ENCODE measurements at places on chromosomes 2 and 18.

- DNase-seq, result no peak
These were observed 41.9 kb downstream of the KCMF1 start for GRCh38 chr2:85012855-85013254.

GRCh38 chr2:53660886-53661285 lies 106.7 kb upstream of the CHAC2 start:
- no peak for DNase-seq

DNA sequence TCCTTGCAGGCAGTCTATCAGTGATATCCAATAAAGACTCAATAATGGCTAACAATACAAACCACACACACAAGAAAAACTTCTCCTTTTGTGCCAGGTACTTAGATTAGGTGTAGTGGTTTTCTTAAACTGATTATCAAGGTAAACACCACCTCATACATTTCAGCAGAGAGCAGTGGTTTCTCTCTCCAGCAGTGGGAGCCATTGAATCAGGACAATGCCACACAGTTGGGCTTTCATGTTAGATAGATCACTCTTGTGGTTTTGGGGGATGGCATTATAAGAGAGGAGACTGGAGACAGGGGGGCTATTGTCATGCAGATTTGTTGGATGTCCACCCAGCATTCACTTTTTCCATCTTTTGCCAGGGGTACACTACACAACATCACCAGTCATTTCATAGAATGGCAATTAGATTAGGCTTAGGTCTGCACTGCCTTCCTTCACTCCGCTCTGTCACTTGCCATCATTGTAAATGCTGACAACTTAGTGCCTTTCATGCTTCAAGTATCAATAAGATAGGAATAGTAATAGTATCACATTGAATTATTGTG lies 13.6 kb upstream of the IRS1 start:
- DNase-seq, result no peak

DNA sequence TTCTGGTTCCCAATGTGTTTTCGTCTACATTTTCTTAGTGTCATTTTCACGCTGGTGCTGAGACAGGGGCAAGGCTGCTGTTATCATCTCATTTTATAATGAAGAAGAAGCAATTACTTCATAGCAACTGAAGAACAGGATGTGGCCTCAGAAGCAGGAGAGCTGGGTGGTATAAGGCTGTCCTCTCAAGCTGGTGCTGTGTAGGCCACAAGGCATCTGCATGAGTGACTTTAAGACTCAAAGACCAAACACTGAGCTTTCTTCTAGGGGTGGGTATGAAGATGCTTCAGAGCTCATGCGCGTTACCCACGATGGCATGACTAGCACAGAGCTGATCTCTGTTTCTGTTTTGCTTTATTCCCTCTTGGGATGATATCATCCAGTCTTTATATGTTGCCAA lies 7.3 kb downstream of the IL36G start:
- no peak for DNase-seq

DNA sequence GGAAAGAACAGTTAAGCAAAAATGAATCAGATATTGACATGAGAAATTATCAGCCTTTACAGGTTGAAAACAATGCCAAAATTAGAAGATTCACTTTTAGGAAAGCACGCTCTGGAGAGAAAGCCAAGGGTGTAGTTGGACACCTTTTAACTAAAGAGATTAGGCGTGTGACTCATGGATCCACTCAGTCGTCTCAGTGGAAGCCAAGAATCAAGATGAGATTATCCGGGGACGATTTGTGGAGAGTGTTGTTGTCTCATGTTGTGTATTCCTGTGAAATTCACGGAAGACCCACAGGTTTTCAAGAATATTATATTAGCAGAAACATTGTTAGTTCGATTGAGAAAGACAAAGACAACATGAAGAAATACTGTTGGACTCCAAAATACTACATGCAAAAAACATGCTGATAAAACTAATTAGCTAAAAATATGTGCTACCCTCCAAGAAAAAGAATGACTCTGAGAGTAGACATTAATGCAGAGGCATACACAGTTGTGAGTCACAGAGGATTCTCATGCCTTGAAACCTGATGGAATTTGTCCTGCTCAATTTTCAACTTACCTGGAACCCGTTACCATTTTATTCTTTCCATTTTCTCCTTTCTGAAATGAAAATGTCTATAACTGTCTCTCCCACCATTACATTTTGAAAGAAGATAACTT lies 192.1 kb upstream of the RND3 start:
- peak; percentile 80 for DNase-seq

- no peak for DNase-seq
These were observed 3.7 kb downstream of the SMYD1 start for GRCh38 chr2:88071365-88071764.
